ENCODE measurements at places on chromosomes 6 and 20.

- no peak for DNase-seq
Observed at GRCh38 chr20:58877976-58878360, 25.5 kb downstream of the GNAS start.

DNA sequence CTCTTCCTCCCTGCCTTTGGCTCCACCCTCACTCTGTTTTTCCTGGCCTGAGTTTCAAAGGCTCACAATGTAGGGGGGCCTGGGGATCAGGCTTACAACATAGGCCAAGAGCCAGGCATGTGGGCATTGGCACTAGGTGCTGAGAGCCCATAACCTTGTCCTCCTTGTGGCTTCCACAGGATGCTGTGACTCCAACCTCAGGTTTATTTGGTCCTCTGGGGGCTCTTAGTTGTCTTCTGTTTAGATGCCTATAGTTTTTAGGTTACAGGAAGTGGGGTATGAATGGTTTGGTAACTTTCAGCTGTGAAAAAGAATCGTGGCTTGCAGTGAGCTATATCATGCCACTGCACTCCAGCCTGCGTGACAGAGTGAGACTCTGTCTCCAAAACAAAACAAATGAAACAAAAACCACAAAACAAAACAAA is 25.6 kb downstream of the MMP24 start:
- DNase-seq, result peak; percentile 13

DNA sequence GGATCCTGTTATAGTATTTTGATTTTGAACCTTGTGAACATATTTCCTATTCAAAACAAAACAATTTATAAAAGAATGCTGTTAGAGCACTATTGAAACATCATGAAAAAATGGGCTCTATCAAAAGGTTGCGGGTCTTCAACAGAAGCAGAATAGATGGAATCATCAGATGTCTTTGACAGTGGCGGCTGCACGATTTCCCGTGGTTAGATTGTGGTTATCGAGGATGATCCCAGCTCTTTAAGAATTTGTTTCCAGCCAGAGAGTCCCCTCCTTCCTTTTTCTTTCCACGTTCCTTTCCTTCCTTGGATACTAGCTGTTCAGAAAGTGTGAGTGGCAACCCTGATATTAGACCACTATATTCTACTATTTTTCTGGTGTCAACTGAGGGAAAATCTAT is 163.4 kb downstream of the FARS2 start:
- no peak for DNase-seq

DNA sequence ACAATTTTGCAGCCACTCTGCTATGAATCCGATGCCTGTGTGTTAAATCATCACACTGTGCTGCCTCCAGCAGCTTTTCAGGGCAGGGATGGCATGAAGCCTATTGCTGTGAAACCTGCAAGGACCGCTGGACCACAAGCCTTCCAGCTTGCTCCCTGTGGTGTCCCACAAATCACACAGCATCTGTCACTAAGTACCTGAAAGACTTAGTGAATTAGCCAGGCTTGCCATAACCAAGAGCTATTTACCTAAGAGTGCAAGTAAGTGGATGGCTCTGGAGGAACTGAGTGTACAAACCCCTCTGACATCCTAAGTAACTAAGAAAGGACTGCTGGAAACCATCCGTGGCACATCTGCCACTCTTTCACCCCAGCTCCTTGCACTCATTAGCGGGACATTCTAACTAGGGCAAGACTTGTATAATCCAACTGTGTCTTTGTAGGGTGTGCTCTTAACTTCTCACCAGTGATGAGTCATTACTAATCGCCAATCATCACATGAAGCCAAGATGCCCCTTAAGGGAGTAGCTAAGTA is 34.7 kb downstream of the FOXQ1 start:
- no peak for DNase-seq

DNA sequence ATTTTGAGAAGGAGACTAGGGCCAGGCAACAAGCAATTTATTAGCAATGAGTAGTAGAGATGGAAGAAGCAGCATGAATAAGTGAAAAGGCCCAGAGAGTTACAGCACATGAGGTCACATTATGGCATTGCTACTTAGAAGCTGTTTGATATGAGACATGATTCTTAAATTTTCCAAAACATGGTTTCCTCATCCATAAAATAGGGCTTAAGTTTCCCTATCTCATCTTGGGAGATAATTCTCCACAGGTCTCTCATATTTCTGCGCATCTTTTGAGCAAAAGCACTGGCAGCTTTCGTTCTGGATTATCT is 656.1 kb downstream of the EPHA7 start:
- no peak for DNase-seq

DNA sequence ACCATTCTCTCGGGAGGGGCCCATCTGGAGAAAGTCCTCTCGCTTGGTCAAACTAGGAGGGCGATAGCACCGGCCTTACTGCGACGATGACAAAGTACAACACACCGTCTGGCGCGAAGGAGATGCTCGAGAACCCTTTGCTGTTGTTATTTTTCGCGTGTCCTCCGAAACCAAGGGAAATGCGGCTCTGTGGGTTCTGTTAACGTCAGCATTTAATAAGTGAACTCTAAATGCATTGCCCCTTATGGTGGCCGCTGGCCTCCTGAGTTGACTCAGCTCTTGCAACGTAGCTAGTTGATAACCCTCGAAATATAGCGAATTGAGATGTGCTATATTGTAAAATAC is 577 bp upstream of the SCAND1 start:
- peak; percentile 18 for DNase-seq

- DNase-seq, result no peak
Observed at GRCh38 chr6:27477318-27478013, 4.6 kb upstream of the ZNF184 start.

DNA sequence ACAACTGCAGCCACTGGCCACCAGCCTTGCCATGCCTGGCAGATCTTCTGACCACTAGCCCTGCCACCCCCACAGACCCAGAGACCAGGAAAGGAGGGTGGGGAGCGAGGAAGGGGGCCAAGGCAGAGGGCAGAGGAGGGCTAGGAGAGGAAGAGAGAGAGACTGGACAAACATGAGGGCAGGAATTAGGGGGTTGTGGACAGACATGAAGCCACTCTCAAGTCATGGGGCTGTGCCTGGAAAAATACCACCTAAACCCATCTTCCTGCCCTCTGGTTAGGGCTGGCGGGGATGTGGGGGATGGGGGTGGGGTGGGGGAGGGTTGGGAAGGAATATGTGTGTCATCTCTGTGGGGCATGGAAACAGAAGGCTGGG is 1.4 kb upstream of the SLC29A1 start:
- DNase-seq, result no peak

- DNase-seq, result no peak
Observed at GRCh38 chr6:26362836-26363220, 2.2 kb upstream of the BTN3A2 start.

All from effector memory CD4-positive, alpha-beta T cell (primary cell).